ENCODE measurements at places on chromosomes 2 and 18.

DNA sequence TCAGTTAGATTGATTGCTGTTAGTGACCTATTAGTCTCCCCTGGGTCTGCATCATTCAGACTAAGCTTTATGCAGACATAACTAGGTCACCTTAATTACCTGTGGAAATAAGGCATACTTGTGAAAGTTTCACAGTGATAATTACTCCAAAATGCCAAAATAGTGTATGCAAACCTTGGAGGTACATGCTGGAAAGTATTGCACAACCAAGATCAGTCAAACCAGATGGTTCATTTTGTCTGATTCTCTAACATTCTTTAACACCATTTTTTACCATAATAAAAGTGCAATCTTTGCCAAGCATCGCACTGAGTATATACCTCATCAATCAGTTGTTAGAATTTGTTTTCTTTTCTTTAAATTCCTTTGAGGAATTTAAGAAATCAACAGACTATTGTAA, 186.3 kb upstream of the TMEFF2 start:
- DNase-seq: no peak

GRCh38 chr18:48077291-48077690, 146.8 kb upstream of the SMAD2 start:
- no peak for DNase-seq

GRCh38 chr2:222708274-222708710, 36.8 kb downstream of the MOGAT1 start:
- no peak for DNase-seq

DNA sequence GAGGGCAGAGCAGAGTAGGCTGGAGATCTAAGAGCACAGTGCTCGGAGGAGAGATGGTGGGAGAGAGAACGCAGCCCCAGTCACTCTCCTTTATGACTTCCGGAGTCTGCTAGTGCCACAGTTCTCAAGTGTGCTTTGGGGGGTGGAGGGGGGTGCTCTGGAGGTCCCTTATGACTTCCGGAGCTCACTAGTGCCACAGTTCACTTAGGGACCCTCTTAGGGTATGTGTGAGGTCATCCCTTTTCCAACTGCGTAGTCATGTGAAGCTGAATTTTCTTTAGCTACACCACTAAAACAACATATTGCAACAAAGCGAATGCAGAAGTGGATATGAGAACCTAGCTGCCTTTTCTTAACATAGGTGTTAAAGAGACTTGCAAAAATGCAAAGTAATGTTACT, 153.7 kb upstream of the KCTD1 start:
- DNase-seq: no peak

DNA sequence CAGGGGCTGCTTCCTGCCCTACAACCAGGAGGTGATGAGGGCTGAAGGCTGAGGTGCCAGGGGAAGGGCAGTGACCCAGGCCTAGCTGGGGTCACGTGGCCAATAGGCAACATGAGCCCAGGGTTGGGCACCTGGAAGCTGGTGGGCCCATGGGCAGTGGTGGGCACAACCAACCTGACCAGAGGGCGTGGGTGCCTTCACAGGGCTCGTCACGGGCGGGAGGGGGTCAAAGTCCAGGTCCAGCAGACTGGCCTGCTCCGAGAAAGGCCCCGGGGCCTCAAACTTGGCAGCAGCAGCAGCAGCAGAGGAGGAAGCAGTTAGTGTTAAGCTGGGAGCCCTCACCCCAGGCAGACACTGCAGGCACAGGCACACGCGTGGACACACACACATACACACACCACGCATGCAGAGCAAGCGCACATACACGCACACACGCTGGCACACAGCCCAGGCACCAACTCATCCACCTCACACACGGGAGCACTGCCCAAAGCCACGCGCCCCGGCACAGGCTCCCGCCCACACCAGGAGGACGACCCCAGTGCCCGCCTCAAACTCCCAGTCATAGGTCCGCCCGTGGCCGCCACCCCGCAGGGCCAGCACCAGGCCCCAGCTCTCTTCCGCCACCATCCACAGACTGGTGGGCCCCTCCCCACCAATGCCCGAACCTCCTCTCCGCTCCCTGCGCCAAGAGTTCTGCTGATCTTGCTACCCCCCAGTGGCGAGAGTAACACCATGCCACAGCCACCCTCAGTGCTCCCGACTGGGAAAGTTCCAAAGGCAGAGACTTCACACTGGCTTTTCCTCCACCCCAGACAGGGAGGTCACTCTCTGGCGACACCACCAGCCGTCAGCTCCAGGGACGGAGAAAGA, 53.0 kb downstream of the BIN1 start:
- DNase-seq: no peak

GRCh38 chr2:49002750-49003149, 151.6 kb downstream of the FSHR start:
- DNase-seq: no peak

- DNase-seq: no peak
Observed at GRCh38 chr2:88236666-88237065, 66.5 kb downstream of the THNSL2 start.

DNA sequence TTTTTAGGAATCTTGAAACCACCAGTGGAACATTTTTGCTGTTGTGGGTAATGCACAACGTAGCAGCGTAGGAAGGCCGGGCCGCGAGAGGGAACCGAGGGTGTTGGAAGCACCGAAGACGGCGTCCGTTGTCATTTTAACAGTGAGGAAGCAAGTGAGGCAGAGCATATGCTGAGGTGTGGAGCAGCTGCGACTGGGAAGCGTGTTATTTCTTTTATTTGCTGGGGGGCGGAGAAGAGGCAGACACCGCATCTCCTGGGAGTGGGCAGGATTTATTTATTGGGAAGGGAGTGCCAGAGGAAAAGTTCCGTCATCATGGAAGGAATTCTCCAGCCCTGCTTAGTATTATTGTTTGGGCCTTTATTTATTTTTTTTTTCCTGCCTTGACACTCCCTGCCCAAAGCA, 232.8 kb downstream of the KLHL29 start:
- DNase-seq: no peak

GRCh38 chr2:223889229-223889628, 51.8 kb upstream of the AP1S3 start:
- DNase-seq: no peak

- DNase-seq: no peak
Observed at GRCh38 chr2:232058931-232059330, 97.4 kb downstream of the DIS3L2 start.

- no peak for DNase-seq
Observed at GRCh38 chr2:135218426-135218825, 166.3 kb downstream of the RAB3GAP1 start.

GRCh38 chr18:49837889-49838288, 24.6 kb upstream of the ACAA2 start:
- no peak for DNase-seq

GRCh38 chr18:67500522-67501205, 15.9 kb downstream of the DSEL start:
- no peak for DNase-seq

- DNase-seq: no peak
Observed at GRCh38 chr2:79940364-79940763, 364.2 kb downstream of the LRRTM1 start.

DNA sequence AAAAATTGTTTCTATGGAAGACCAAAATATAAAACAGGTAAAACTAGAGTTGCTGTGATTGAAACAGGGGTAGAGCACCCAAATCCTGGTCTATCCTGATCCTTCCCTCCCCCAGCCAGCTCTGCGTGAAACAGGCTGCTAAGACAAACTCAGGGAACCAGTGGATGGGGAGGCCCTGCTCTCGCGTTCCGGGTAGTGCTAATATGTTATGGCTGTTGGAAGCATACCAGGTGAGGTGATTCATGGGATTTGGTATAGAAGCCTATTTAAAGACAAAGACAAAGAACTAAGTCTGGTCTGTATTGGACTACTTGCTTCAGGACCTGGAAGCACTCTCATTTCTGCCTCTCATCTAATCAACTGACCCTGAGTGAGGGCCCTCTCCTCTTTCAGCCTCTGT, 63.0 kb upstream of the CCBE1 start:
- no peak for DNase-seq

- no peak for DNase-seq
Observed at GRCh38 chr18:44568986-44569385, 111.7 kb upstream of the SETBP1 start.

GRCh38 chr2:624551-625347, 52.5 kb downstream of the TMEM18 start:
- DNase-seq: no peak

- DNase-seq: no peak
Observed at GRCh38 chr18:39591649-39592048, 2026.1 kb upstream of the CELF4 start.

DNA sequence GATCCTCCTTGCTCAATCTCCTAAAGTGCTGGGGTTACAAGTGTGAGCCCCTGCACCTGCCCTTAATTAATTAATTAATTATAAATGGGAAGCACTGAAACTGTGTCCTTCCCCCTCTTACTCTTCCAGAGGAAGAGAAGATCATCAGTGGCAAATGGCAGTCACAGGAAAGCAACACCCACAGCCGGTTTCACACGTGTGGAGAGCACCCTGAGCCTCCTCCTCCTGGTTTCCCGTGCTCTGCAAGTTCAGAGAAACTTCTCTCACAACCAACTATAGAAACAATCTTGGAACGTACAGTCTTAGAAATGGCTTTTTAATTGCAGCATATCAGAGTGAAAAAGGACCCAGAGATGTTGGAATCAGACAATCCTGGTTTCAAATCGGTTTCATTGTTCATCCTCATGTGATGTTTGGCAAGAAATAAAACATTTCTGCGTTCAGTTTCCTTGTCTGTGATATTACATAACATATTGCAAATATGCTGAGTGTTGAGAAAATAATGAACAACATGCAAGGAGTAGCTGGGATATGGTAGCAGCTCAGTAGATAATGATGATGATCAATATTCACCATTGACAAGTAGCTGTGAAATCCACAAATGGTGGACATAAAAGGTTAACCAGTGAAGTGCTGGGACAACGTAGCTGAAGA, 141.0 kb upstream of the KCTD1 start:
- no peak for DNase-seq

GRCh38 chr2:328761-329160, 40.9 kb upstream of the ALKAL2 start:
- DNase-seq: no peak

GRCh38 chr2:236934656-236935055, 151.0 kb upstream of the COPS8 start:
- no peak for DNase-seq

GRCh38 chr2:68908392-68908970, 37.3 kb upstream of the BMP10 start:
- peak; percentile 93 for DNase-seq

DNA sequence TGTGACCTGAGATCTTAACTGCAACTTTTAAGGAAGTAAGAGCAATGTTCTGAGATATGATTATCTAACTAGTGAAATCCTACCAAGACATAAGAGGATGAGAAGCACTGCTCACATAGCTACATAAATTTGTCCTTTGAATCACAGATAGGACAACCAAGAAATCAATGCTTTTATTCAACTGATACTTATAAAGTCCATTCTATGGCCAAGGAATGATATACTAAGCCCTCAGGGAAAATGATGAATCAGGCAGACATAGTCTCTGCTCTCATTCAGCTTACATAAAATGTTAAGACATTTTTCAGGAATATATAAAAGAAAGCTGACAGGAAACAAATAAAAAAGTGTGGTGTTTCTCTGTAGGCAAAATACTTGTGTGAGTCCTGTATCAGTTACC, 39.1 kb downstream of the PGAP1 start:
- DNase-seq: no peak

DNA sequence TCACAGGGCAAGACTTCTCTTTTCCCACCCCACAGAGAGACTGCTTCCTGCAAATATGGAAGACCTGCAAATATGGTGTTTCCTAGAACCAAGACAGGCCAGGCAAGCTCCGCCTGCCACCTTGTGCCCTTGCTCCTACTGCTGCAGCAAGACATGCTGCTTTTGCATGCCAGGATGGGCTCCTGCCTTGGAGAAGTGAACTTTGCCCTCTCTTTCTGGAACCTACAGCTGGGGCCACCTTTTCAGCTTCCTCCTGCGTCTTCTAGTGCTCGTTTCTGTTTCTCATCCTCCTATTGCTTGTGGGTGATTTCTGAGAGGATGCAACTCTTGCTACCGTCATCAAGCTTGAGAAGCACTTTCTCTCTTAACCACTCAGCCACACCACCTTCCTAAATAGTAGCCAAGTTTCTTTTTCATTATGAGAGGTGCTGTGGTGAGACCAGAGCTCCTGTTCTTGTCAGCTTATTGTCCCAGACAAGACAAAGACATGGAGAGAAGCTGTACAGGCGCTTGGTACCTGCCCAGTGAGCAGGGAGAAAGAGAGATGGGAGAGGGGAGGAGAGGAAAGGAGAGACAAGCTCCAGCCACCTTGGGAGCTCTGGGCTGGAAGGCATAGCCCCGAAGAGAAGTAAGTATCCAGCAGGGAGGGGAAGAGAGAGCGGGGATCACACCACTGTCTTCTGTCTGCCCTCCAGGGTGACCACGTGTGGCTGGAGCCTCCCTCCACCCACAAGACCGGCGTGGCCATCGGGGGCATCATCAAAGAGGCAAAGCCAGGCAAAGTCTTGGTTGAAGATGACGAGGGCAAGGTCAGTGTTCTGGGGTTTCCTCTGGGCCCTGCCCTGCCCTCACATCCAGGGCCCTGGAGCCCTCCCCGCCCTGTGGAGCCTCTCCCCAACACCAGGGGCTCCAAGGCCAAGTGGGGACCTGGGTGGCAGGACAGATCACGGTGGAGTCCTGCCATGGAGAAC, 28.3 kb downstream of the MYO7B start:
- DNase-seq: no peak

GRCh38 chr18:76467371-76468190, 27.5 kb downstream of the ZNF516 start:
- no peak for DNase-seq

- DNase-seq: no peak
Observed at GRCh38 chr2:64652231-64653108, 1.2 kb downstream of the SERTAD2 start.

- DNase-seq: no peak
Observed at GRCh38 chr2:164655750-164656149, 34.5 kb upstream of the GRB14 start.

DNA sequence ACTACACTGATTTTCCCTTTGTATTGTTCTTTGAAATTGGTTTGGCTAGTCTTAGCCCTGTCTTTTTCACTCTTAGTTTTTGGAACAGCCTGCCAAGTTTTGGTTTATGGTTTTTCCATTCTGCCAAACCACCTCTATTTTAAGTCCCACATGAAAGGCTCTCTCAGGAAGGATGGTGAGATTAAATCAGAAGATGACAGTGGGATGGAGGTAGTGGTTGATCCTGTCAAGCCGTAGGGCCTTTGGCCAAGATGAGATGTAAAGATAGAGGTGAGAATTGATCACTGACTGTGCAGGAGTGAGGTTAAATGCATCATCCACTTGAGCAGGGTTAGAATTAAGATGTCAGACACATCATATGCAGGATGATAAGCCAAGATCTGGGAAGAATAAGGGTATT, 948.5 kb downstream of the SLC4A3 start:
- DNase-seq: no peak

DNA sequence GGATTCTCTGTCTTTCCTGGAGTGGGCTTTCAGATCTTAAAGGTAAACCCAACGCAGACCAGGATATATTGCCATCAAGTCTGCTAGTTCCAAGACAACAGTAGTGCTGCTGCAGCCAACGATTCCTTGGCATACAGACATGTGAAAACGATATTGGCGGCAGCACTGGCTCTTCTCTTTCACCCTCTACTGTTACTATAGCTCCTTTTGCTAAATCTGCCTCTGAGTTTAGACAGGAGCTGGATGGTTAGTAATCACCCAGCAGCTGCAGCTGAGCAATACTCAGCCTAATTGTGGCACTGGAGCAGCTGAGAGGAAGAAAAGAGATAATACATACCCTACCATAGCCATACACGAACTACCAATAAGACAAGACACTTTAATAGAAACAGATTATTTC, 4.0 kb downstream of the YES1 start:
- DNase-seq: no peak

Data from DMS153 (cell line).